ENCODE measurements at places on chromosomes 7 and 10. TPM values are rescaled to one million over a fixed set of nuclear protein-coding genes. Genes with fewer than 3 reads are reported as not detected.

FZD8 gene
- total RNA-seq: 5.6 TPM

ABCB4 gene
- 11.0 TPM for total RNA-seq

HYAL4 gene
- total RNA-seq: not detected

LIPN gene
- not detected for total RNA-seq

MMD2 gene
- total RNA-seq: not detected

UTF1 gene
- not detected for total RNA-seq

ACTR3C gene
- 7.0 TPM for total RNA-seq

CTAGE4 gene
- 0.42 TPM for total RNA-seq

ADAMTS14 gene
- total RNA-seq: 1.4 TPM

PHYHIPL gene
- total RNA-seq: not detected

RAB19 gene
- total RNA-seq: not detected

HOXA3 gene
- total RNA-seq: 0.12 TPM

HOXA13 gene
- not detected for total RNA-seq

FFAR4 gene
- total RNA-seq: 0.11 TPM

CFTR gene
- total RNA-seq: 0.19 TPM

NEUROG3 gene
- not detected for total RNA-seq

HTR7 gene
- total RNA-seq: 0.18 TPM

PDGFA gene
- 28.8 TPM for total RNA-seq

CALHM3 gene
- total RNA-seq: not detected

FXYD4 gene
- total RNA-seq: not detected

HK1 gene
- total RNA-seq: 218 TPM

OPN4 gene
- total RNA-seq: not detected

ANXA11 gene
- 558 TPM for total RNA-seq

PNLIPRP3 gene
- total RNA-seq: not detected

ZNF853 gene
- total RNA-seq: 16.3 TPM

OPALIN gene
- total RNA-seq: not detected

TSPAN12 gene
- total RNA-seq: 74.7 TPM

UCMA gene
- not detected for total RNA-seq

DNAH11 gene
- total RNA-seq: not detected

OR2A42 gene
- not detected for total RNA-seq

MIOS gene
- 22.8 TPM for total RNA-seq

GRM8 gene
- total RNA-seq: 0.13 TPM

TRPV5 gene
- total RNA-seq: not detected

SEMA3D gene
- 2.0 TPM for total RNA-seq

Data from heart right ventricle (tissue), 16 donors.